ENCODE measurements at places on chromosomes 3 and 15.

DNA sequence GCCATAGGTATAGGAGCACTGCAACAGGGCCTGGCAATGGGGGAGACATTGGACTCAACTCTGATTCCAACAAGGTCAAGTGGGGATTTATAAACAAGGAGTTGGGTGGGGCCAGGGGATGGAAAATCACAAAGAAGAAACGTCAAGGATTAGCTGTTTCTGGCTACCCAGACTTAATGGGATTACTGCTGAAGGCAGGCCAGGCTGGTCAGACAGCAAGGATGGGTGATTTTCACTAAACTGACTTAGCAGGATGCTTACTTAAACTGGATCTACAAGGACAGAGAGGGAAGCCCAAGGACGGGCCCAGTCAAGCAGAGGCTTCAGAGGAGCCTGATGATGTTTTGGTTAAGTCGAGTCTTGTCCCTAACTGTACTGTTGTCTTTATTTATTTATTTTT lies 76.2 kb downstream of the USP13 start:
- no peak for DNase-seq

DNA sequence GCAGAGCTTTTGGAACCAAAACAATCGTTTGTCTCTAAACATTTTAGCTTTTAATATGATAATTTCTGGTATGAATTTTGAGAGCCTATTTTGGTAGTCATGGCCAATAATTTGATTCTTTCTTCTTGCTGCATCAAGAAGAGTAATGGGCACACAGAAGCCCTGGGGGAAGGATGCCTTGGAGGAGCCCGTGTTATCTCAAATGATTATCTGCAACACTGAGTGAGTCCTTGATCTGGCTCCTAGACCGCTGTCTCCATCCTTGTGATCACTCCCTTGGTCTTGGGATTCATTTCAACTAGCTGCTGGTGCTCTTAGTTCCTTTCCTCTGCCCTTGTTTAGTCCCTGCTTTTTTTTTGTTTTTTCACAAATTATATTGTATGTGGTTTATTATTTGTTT lies 77.9 kb upstream of the CCNL1 start:
- DNase-seq = no peak

- DNase-seq = no peak
Observed at GRCh38 chr15:26178640-26179220, 315.6 kb upstream of the ATP10A start.

DNA sequence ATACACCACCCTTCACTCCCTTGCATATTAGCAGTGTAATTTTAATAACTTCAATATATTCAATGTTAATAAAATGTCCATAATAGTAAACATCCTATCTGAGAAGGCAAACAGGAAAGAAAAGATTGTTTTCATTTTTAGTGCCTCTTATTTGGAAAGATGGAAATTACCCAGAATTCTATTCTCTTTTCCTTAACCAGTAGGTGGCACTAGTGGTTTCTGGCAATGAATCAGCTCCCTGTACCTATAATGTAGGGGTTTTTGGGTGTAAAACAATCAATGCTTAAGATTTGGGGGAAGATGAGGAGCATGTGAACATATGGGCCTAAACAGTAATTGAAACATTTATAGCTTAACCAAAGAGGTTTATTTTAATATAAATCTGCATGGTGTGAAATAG lies 5.7 kb upstream of the SEMA6D start:
- DNase-seq = peak; percentile 22

GRCh38 chr3:114626751-114627150 lies 332.9 kb downstream of the TIGIT start:
- DNase-seq = no peak

DNA sequence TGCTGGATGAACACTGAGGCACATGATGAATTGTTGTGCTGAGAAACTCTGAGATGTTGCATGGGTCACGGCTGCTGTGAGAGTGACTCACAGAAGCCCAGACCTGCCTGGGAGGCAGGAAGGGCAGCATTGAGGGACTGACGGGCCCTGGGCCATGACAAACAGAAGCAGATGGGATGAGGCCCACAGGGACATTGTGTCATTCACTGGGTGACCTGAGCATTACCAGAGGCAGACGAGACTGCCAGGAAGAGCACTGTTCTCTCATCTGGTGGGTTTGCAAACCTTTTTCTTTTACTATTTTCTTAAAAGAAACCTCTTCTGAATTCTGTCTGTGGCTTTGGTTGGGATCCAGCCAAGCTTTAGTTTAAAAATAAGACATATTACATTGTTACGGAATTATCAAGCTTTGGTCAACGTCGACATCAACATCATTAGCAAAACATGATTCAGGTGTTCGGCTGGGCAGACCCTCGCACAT lies 67.8 kb downstream of the BDH1 start:
- DNase-seq = no peak

DNA sequence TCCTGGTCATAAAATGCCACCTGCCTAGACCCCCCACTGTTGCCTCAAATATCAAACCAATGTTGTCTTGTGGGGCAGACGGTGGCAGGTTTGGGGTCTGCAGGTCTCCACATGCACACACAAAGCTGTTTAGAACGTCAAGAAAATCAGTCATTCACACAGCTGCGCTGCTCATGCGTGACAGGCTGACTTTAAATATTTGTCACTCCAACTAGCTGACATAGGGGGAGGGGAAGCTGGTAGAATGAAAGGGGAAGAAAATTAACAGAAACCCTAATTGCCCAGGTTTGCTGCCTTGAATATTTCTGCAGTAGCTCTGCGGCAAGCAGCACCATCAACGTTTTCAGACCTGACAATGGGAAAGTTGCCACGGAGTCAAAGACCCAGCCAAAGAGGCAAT lies 201.8 kb downstream of the ABHD5 start:
- peak; percentile 16 for DNase-seq

- no peak for DNase-seq
Observed at GRCh38 chr15:41438206-41438605, 21.3 kb downstream of the RTF1 start.

GRCh38 chr3:39980058-39980457 lies 170.6 kb downstream of the MYRIP start:
- no peak for DNase-seq

DNA sequence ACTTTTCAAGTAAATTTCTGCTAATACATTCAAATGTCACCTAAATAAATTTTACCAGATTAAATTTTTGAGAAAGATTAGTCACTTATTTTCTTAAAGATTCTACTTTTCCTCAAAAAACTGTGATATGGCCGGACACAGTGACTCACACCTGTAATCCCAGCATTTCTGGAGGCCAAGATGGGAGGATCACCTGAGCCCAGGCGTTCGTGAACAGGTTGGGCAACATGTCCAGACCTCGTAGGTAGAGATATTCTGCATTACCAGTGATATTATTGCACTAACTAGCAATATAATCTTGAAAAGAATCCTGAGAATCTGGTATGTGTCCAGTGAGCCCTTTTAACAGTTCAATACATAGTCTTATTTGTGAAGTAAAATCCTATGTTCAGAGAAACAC lies 61.7 kb downstream of the CBLB start:
- no peak for DNase-seq

DNA sequence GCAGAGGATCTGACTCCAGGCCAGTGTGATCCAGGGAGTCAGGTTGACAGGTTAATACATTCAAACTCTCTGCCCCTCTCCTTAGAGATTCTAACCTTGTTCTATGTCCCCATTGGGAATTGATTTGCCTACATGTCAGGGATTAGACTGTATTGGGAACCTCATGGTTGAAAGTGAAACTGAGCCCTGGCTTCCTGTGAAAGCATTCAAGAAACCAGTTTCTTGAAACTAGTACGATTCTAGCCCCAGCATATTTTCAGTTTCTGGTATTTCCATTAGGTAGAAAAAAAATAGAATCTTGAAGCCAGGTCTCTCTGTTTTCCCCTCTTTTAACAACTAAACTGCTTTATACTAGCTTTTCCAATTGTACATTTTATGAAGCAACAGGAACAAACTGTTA lies 140.4 kb upstream of the ABI3BP start:
- no peak for DNase-seq

- no peak for DNase-seq
Observed at GRCh38 chr3:8650583-8651416, 6.2 kb upstream of the SSUH2 start.

- no peak for DNase-seq
Observed at GRCh38 chr15:35182841-35183479, 97.9 kb upstream of the NANOGP8 start.

DNA sequence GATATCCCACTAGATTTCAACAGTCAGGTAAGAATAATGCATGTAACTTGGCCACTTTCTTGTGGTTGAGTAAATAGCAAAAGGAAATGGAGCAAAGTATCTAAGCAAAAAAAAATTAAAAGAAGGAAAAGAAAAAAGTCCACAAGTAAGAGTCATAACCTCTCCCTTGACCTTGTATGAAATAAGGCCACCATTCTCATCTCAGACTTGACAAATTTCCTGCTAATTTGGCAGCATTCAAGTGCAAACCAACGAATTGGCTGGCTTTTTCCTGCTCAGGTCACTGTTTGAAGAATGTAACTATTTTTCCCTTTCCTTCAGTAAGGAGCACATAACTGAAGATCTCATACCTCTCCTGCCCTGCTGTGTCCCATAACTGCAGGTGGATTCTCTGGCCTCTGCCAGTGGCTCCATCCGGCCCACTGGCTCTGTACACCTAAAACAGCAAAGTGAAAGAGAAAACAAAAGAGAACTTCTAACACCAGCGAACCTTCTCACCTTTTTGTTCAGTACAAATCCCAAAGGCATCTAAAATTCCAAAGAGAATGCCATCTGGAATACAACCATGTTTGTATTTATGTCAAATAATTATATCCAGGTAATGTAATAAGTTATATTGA lies 33.4 kb upstream of the RSL24D1 start:
- DNase-seq = no peak

- no peak for DNase-seq
Observed at GRCh38 chr3:3705090-3705775, 94.0 kb upstream of the LRRN1 start.

- no peak for DNase-seq
Observed at GRCh38 chr3:124707656-124708062, 22.6 kb upstream of the UMPS start.

DNA sequence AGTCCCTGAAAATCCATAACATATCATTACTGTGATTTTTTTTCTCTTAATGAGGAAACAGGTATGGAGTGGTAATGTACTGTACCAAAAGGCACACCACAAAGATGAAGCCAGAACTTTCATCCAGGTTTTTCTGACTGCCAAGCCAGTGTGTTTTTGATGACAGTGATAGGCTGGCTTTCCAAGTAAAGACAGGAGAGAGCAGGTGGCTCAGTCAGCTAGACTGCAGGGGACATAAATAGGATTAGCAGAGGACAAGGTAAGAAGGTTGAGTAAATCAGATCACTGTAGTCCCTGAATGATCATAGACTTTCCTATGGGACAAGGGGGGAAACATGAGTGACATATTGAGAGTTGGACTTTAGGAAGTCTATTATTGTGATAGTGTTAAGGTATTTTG lies 127.9 kb downstream of the GADL1 start:
- DNase-seq = no peak

- DNase-seq = no peak
Observed at GRCh38 chr3:69642606-69643005, 96.7 kb upstream of the MITF start.

- DNase-seq = no peak
Observed at GRCh38 chr3:31254483-31254882, 278.2 kb upstream of the STT3B start.

GRCh38 chr3:112360561-112360960 lies 27.6 kb downstream of the CD200 start:
- no peak for DNase-seq

DNA sequence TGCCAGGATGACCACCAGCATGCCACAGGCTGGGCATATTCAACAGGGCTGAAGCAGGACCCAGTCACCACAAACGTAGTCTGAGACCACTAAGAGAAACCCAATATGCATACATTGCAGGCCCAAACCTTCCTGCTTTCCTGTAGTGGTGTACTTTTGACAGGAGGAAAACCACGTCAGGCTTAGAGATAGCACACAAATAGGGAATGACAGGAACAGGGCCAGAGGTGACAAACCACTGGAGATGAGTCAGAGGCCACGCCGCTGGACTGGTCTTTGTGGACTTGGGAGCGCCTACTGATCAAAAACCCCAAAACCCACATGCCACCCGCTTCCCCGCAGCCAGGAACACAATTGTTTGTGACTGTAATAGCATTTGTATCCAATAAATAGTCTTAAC lies 3.6 kb upstream of the EFCAB12 start:
- DNase-seq = no peak

- DNase-seq = no peak
Observed at GRCh38 chr3:47228088-47228487, 54.5 kb downstream of the KIF9 start.

GRCh38 chr15:82799183-82799841 lies 6.6 kb downstream of the FSD2 start:
- no peak for DNase-seq

GRCh38 chr3:110903771-110904519 lies 167.7 kb upstream of the NECTIN3 start:
- no peak for DNase-seq

DNA sequence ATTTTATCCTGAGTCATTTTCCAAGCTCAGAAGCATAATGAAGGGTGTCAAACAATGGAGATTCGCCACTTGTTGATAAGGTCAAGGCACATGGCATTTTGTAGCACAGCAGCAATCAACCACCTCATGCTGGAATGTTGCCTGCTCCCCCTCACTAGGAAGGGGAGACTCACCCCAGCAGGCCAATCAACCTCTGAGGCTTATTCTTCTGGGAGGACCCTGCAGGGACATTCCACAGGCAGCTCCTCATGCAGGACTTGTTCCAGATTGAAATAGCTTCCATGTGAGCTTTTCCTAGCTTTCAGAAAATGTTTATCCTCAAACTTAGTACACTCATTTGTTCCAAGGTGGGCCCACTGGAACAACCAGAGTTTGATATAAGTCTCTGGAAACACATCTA lies 77.6 kb downstream of the SSR3 start:
- DNase-seq = no peak

DNA sequence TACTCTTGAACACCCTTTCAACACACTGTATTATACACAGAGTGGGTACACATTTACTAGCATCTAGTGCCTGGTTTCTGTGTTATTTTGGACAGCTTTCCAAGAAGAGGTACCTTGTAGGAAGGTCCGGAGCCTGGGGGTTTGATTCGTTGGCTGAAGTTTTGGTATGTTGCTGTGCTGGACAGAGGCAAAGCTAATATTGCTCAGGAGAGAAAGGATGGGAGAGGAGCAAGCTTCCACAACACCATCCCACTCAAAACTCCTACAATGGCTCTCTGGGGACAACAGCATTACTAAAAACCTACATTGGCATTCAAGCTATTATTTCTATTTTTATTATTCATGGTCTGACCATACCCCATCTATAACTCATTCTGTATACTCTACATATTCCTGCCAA lies 1.1 kb upstream of the LYSMD2 start:
- DNase-seq = no peak

DNA sequence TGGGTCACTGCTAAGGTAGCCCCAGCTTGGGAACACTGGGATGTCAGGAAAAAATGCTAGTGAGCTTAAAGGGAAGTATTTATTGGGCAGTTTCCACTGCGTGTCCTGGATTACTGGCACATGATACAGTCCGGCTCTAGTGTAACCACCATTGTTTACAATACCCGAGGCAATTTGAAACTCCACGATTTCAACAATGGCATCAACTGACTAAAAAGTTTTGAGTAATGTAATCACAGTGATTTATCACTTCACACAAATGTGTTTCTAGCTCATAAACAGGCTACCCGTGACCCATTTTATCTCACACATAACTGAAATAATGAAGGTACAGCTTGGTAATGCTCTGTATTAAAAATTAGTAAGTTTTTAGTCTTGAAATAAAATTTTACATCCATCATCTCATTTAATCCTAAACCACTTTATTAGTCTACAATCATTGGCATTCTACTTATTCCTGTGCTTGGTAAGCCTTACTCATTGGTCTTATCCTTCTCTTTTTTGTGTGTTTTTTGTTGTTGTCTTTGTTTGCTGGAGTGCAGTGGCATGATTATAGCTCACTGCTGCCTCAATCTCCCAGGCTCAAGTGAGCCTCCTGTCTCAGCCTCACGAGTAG lies 7.6 kb downstream of the ZMAT3 start:
- no peak for DNase-seq

Measured in NB4 (cell line).